NAMALWA (cell line): ENCODE measurements at places on chromosomes 12 and 14.

DNA sequence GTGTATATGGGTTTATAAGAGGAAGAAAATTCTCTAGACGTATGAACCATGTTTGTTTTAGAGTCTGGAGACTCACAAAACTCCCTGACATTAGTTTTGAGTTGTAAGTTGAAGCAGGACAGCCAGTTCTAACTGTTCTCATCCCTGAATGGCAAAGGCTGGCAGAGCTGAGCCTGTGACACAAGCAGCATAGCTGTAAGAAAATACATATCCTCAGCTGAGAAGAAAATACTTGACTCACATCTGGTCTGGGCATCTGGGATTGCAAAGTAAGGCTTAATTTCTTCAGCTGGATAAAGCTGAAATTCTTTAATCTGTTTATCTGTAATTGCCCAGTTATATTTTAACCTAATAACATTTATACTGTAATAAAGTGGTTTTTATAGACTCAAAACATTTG lies 156.3 kb downstream of the PELI2 start:
- DNase-seq, result no peak

DNA sequence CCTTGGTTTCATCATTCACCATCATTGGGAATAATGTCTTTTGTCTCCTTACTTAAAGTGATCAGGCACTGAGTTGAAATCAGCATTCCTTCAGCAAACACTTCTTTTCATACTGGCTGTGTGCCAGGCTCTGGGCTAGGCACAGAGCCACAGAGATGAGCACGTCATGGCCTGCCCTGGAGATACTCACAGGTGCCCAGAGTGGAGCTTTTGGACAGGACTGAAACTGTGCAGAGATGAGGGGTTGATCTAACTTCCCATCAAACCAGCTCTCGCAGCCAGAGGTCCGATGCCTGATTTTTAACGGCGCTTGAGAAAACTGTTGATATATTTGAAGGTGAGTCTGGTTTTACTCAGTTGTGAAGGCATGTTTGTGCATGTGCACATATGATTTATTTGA lies 43.1 kb downstream of the CACNA1C start:
- DNase-seq, result no peak

DNA sequence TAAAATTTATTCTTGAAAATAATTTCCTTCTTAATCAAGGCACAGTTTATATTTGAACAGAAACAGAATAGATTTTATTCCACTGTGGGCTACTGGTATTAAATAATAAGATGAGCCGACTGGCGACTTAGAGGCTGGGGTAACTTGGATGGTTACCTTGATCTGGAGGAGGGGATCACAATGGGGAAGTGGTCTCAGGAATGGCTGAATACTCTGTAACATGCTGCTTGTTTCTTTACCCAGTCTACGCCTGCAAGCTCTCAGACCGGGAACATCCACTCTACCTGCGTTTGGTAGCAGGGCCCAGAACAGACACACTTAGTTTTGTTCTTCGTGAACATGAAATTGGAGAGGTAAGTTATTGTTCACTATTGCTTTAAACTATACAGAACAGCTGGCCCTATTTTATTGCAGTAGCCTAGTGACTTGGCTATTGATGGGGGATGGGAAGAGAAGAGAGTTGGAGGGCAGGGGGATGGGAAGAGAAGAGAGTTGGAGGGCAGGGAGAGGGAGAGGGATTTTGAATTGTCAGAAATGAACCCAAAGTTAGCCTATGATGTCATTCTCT lies 67.9 kb downstream of the GNS start:
- no peak for DNase-seq

DNA sequence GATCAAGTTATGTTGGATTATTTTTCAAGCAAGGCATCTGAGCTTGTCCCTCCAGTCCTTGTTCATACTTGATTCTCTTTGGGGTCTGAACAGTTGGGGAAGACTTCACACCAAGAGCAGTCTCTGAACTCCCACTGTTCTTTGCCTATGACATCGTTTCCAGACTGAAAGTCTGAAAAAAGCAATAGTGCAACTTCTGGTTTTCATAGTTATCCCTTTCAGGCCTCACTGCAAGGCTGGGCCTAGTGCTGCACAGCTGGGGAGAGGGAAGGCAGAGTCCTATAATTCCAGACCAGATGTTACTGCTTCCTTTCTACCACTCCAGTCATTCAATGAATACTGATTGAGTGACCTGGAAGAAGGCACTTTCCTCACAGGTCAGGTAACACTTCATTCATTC lies 187.1 kb upstream of the CCND2 start:
- no peak for DNase-seq

DNA sequence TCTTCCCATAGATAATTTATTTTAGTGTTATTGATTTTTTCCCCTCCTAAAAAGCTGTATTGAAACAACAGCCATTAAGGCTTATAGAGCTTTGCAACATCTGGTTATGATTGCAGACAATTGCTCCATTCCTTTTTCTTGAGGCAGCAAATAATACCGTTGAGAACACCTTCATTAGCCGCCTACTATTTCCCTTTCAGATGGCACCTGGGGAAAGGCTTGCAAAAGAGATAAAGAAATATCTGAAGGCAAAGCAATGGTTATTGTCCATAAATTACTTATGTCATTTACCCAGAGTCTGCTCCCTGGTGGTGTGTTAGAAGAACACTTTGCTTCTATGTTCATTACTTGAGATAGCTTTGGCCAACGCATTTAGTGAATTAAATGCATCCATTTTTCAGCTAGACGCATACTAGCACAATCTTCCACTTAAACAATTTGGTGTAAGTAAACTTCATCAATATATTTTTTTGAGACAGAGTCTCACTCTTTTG lies 377.8 kb downstream of the KCNH5 start:
- no peak for DNase-seq

DNA sequence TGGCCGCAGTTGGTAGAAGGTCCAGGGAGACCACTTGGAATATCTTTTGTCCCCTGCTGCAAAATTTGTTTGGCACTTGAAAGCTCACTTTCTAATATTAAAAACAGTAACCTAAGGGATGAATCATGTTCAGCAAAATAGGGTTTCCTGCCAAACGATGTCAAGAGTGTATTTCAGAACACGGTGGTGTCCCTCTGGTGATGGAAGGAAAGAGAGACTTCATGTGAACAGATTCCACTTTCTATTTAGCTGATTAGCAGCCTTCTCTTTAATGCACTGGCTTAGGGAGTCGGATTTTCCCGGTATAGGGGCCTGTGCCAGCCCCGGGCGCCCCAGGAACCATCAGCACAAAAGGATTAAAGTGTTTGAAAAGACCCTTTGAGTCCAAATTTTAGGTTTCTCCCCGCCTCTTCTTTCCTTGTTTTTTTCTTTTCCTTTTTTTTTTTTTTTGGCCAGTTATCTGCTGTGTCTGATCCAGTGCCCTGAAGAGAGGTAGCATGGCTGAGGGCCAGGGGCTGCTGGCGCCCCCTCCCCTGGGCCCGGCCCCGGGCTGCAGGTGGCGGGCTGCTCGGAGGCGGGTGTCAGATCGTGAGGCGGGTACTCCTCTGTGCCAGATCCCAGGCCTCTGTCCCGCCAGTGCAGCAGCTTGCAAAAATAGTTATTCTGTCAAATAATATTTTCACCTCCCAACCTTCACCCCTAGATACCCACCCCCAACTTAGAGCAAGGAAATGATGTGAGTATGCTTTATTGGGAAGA lies 88.3 kb downstream of the TESC start:
- no peak for DNase-seq

GRCh38 chr14:104877066-104877805 lies 12.2 kb downstream of the CEP170B start:
- no peak for DNase-seq

DNA sequence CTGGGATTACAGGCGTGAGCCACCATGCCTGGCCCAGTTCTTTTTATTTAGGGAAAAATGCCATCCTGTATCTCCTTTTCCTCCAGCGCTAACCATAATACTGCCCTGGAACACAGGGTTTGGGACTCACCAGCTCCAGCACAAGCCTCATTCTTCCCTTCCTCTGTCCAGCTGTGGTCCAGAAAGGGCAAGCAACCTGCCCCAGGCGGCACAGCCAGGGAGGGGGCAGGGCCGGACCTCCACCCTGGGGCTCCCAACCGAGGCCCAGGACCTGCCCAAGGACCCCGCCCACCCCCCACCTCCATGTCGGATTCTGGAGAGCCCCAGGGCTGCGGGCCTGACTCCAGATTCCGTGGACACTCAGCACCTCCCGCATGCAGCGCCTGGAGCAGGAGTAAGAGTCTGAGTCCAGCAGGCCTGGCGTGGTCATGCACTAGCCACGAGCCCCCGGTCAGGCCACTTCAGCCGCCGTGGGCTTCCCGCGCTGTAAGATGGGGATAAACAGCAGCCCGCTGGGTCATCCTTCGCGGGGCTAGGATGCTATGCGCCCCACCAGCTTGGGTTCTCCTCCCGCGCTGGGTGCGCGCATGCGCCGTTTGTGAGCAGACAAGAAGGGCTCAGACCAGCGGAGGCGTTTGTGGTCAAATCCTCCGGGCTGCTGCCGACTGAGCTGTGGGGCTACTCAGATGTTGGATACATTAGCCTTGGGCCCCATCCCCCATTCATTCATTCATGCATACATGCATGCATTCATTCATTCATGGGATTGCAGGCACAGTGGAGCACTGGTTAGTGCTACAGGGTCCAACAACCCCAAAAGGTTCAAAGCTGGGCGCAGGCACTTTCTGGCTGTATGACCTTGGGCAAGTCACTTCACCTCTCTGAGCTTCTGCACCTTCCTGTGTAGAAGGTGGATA lies 16.3 kb downstream of the TMEM119 start:
- no peak for DNase-seq

GRCh38 chr14:49940808-49941421 lies 48.0 kb downstream of the ARF6 start:
- DNase-seq, result no peak

DNA sequence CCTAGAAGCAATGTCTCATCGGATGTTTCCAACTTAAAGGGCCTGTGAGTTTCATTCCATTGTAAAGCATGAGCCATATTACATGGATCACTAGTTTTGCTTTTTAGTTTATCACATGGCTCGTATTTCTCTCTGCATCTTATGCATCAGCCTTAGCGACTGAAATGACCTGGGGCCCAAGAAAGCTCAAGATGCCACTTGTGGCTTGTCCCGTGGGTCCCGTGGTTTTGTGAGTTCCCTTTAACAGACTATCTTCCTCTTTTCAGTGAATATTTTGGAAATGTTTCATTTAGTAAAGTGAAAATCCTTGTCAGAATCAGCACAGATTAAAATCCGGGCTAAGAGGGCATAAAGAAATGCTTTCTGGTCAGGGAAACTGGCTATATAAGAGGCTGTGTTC lies 86.2 kb upstream of the PPM1H start:
- DNase-seq, result no peak

GRCh38 chr14:64159588-64159987 lies 134.6 kb downstream of the ESR2 start:
- no peak for DNase-seq

DNA sequence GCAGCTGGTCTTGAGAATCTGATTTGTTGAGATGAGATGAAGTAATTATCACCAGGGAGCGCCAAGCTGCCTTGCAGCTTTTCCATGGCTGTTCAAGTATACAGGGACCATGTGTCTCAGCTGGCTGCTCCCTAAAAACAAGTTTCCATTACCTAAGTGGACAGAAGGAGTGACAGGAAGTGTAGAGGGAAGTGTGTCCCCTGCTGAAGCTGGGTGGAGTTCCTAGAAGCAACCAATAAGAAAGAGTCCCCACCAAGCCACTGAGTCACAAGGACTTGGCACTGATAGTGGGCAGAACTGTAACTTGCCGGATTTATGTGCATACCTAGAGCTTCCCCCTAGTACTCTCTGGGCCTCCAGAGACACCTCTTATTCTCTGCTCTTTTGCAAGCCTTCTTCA lies 1.5 kb upstream of the GPX2 start:
- no peak for DNase-seq

- no peak for DNase-seq
Measured at GRCh38 chr12:53462935-53463334, 11.0 kb downstream of the PCBP2 start.

GRCh38 chr14:54775486-54776140 lies 127.0 kb downstream of the GCH1 start:
- DNase-seq, result no peak

GRCh38 chr12:38124247-38125012 lies 192.1 kb upstream of the ALG10B start:
- DNase-seq, result no peak

- peak; percentile 35 for DNase-seq
Measured at GRCh38 chr14:51738754-51739153, 87.0 kb downstream of the FRMD6 start.

DNA sequence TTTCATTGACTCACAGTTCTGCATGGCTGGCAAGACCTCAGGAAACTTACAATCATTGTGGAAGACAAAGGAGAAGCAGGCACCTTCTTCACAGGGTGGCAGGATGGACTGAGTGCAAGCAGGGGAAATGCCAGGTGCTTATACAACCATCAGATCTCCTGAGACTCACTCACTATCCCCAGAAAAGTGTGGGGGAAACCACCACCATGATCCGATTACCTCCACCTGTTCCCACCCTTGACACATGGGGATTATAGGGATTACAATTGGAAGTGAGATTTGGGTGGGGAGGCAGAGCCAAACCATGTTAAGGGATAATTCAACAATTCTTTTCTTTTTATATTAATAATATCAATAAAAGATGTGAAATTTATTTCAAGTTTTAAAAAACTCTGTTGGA lies 34.1 kb downstream of the CNTN1 start:
- DNase-seq, result no peak

- no peak for DNase-seq
Measured at GRCh38 chr12:18339633-18340032, 78.3 kb downstream of the PIK3C2G start.

- peak; percentile 75 for DNase-seq
Measured at GRCh38 chr12:54998958-54999510, 14.5 kb upstream of the TESPA1 start.

DNA sequence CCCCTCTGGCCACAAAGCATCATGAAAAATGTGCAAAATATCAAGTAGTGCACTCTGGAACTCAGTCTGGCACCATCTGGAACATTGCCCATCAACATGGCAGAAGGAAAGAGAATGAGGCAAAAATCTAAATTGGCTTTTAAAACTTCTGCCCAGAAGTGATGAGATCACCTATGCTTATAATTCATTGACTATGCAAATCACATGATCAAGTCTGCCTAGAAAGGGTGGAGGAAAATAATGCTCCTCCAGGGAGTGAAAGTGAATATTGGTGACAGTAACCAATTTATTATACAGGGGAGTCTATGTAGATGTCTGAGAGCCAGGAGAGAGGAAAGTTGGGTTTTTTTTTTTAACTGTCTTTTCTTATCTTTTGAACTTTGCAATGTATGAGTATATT lies 73.3 kb upstream of the HIF1A start:
- no peak for DNase-seq

DNA sequence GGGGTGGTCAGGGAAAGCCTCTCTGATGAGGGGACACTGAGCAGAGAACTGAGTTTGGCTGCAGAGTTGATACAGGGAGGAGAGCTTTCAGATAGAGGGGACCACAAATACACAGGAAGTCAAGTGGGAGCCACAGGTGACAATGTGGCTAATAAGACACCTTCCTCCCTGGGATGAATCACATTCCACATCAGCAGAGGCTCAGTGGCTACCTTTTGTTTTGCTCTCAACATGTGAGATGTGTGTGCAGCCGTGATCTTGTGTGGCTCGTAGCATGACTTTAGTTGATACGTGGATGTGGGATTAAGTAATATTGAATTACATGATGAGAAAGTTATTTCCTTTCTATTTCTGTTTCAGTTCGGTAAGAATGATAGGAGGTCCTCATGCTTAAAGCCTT lies 7.5 kb downstream of the CRADD start:
- DNase-seq, result no peak

GRCh38 chr12:7448099-7448498 lies 4.1 kb upstream of the CD163L1 start:
- DNase-seq, result no peak
